Esophagus squamous epithelium (tissue), 5 donors: ENCODE measurements at places on chromosomes 2 and 18. TPM values are rescaled to one million over a fixed set of nuclear protein-coding genes. Genes with fewer than 3 reads are reported as not detected.
A peak's percentile ranks its signal among the peaks of the same experiment; 100 is the strongest.

Gene SIX3
- not detected for total RNA-seq

Gene PTGR3
- 25.2 TPM for total RNA-seq

Gene SERPINB13
- total RNA-seq: 168 TPM

Gene LRP2
- total RNA-seq: 0.04 TPM

DNA sequence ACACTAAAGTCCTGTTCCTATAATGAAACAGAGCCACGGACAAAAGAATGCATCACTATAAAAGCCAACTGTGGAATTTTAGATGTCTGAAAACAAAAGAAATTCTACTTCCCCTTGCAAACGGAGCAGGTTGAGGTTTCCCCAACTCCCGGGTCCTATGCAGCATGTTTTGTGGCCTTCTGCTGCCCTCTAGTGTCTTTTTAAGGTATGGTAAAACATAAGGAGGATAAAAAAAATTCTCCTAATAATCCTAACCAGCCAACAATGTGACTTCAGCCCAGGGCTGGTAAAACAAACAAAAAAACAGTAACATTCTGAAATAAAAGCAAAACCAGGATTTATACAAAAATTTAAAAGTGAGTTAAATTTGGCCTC is 539.5 kb downstream of the NRXN1 start:
- no peaks in the 10 kb centered on the region for H3K36me3 ChIP-seq
- H3K27ac ChIP-seq: no peak overlapping the region
- H3K4me1 ChIP-seq: no peaks in the 10 kb centered on the region
- peak overlapping the region; percentile 12 for H3K4me3 ChIP-seq

GRCh38 chr18:28193177-28193778 is 16.3 kb upstream of the CDH2 start:
- H3K27ac ChIP-seq: no peak overlapping the region
- H3K4me1 ChIP-seq: no peaks in the 10 kb centered on the region
- no peaks in the 10 kb centered on the region for H3K36me3 ChIP-seq

DNA sequence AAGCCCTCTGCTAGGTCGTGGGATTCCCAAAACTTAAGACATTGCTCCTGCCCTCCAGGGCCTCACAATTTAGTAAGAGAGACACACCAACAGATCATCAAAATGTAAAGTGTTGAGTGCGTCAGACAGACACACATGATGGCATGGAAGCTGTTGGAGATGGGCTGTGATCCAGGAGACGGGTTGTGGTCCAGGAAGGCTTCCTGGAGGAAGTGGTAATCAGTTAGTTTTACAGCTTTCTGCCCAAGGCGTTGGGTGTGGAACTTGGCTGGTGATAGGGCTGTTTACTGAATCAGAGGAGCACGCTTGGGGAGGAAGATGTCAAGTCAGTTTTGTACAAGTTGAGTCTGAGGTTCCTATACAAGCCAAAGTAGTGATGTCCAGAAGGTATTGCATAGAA is 24.0 kb upstream of the GLI2 start:
- no peaks in the 10 kb centered on the region for H3K27me3 ChIP-seq
- no peak for DNase-seq
- H3K4me1 ChIP-seq: peaks cover 3% of the 10 kb centered on the region
- H3K4me3 ChIP-seq: no peak overlapping the region
- H3K27ac ChIP-seq: no peak overlapping the region

- H3K4me1 ChIP-seq: peaks cover 15% of the 10 kb centered on the region
- no peaks in the 10 kb centered on the region for H3K27me3 ChIP-seq
- H3K36me3 ChIP-seq: no peaks in the 10 kb centered on the region
- no peak overlapping the region for H3K4me3 ChIP-seq
- no peak for DNase-seq
- H3K27ac ChIP-seq: no peak overlapping the region
Measured at GRCh38 chr18:45006934-45007333, 326.2 kb downstream of the SETBP1 start.
